GM23248 (cell line): ENCODE measurements at places on chromosomes 2 and 18.

GRCh38 chr2:10776231-10776977, 36.2 kb downstream of the PDIA6 start:
- no peak for DNase-seq

DNA sequence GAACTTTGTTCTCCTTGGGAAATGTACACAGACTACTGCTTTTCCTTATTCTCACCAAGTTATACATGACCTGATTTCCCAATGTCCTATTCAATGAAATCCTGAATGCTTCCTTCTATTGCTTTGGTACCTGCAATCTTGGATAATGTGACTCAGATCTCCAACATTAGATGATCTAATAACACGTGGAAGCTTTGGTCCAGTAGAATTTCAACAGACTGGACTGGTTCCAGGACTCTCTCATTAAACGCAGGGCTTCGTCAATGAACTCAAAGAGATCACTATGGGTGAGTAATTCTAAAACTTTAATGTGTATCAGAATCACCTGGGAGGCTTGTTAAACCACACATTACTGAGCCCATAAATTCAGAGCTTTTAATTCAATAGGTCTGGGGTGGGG, 413.6 kb upstream of the KCNH7 start:
- DNase-seq, result no peak

GRCh38 chr2:172926785-172927640, 148.6 kb upstream of the MAP3K20 start:
- DNase-seq, result no peak

- no peak for DNase-seq
Observed at GRCh38 chr18:56541793-56542192, 96.6 kb downstream of the TXNL1 start.

GRCh38 chr2:142880279-142880678, 2.8 kb downstream of the KYNU start:
- DNase-seq, result peak; percentile 87

DNA sequence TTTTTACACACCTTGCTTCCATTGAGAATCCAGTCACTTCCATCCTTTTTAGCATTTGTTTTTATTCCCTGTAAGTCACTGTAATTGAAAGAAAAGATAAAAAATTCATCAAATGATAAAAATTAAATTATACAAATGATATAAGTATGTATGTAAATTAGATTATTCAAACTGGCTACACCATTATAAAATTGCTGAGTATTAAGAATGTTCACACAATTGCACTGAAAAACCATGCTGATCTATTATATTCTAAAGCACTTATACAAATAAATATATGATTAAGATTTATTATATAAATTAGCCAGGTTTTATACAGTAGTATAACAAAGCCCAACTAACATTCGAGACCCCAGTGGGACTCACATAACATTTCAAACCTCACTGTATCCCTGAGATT, 15.1 kb downstream of the ACADL start:
- no peak for DNase-seq

GRCh38 chr2:131058920-131059319, 34.3 kb downstream of the FAM168B start:
- DNase-seq, result no peak

DNA sequence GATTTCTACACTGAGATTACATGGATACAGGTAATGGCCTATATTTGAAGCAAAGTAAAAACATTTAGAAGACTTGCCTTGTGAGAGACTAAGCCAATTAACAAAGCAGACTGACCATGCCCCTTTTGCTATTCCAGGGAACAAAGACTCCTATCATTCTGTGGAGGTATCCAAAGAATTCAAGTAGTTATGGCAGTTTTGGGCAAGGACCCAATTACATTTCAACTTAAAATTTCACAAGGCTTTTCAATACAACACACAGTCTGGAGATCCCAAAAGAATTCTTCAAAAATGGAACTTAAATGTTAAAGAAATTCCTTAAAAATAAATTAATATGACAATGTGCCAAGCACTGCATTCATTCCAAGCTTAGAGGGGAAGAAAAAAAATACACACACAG, 109.2 kb upstream of the CHRNA1 start:
- DNase-seq, result peak; percentile 17

DNA sequence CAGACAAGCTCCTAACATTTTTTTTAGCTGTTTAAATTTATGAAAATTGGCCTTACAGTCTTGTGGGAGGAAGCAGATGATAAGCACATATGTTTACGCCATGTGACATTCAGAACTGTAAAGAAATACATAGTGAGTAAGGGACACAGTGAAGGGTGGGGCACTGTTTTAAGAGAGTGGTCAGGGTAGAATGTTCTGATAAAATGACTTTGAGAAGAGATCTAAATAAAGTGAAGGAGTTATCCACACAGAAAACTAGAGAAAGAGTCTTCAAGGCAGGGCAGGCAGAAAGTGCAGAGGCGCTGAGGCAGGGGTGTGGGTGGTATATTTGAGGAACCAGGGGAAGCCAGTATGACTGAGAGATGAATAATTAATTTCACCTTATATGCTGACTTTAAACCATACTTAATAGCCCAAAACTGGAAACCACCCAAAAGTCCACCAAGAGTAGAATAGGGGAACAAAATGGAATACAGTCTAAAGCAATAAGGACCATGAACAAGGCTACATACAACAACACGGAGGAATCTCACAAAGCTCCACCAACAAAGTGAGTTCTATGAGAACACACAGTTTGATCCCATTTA, 8.6 kb downstream of the MREG start:
- DNase-seq, result no peak

DNA sequence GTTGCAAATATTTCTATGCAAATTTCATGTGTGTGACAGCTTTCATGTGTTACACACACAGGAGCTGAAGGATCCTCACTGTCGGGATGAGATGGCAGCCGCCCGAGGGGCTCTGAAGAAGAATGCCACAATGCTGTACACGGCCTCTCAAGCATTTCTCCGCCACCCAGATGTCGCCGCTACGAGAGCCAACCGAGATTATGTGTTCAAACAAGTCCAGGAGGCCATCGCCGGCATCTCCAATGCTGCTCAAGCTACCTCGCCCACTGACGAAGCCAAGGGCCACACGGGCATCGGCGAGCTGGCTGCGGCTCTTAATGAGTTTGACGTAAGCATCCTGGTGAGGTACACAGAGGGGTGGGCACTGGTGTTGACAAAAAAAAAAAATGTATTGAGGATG, 361.2 kb downstream of the CTNNA2 start:
- DNase-seq, result no peak

- DNase-seq, result peak; percentile 16
Observed at GRCh38 chr2:150994076-150994475, 267.6 kb downstream of the RBM43 start.

DNA sequence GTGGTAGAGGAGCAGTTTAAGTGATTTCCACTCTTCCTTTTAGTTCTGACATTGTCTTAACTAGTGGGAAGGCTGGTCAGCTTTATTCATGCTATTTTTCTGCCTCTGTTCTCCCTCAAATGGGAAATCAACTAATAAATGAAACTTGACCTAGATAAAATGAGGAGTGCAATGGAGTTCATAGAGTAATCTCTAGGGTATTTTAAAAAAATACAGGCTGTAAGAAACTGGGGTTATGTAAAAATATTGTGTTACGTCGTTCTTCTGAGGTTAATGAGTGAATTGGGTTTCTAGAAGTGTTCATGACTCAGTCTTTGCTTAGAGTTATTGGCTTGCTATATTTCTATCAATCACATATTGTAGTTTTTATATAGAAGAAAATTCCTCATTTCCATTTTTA, 734.5 kb downstream of the MBD2 start:
- no peak for DNase-seq

GRCh38 chr2:232479341-232480200, 8.1 kb downstream of the ECEL1 start:
- DNase-seq, result no peak

- peak; percentile 56 for DNase-seq
Observed at GRCh38 chr2:101720732-101721131, 23.2 kb downstream of the MAP4K4 start.

- DNase-seq, result peak; percentile 12
Observed at GRCh38 chr2:16621316-16621715, 44.3 kb downstream of the CYRIA start.

DNA sequence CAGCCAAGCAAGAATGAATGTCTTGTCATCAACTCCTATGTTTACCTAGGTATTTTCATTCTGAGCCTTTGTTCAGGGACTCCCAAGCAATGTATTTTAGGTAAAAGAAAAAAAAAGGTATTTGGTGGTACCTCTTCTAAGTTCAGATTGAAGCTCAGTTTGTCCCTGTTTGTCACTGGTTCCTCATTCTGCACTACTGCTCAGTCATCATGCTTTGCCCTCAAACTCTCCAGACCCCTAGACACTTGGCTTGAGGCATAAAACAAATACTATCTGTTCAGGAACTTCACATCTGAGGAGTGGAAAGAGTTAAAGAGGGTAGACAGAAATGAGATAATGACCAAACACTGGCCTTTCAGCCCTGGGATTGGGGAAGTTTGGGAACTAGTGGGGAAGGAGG, 163.6 kb upstream of the HNRNPA3 start:
- DNase-seq, result no peak

DNA sequence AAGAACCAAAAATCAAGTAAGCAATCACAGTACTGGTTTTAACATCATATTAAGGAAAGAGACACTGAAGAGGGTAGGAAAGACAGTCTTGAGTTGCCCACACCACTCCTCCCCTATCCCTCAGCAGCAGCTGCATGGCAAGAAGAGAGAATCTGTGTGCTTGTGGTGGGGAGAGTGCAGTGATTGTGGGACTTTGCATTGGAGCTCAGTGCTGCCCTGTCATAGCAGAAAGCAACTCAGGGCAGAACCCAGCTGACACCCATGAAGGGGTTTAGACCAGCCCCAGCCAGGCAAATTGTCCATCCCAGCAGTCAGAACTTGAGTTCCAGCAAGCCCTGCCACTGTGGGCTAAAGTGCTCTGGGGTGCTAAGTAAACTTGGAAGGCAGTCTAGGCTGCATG, 40.8 kb upstream of the INPP4A start:
- no peak for DNase-seq
